ENCODE measurements at places on chromosomes 1 and 21.

DNA sequence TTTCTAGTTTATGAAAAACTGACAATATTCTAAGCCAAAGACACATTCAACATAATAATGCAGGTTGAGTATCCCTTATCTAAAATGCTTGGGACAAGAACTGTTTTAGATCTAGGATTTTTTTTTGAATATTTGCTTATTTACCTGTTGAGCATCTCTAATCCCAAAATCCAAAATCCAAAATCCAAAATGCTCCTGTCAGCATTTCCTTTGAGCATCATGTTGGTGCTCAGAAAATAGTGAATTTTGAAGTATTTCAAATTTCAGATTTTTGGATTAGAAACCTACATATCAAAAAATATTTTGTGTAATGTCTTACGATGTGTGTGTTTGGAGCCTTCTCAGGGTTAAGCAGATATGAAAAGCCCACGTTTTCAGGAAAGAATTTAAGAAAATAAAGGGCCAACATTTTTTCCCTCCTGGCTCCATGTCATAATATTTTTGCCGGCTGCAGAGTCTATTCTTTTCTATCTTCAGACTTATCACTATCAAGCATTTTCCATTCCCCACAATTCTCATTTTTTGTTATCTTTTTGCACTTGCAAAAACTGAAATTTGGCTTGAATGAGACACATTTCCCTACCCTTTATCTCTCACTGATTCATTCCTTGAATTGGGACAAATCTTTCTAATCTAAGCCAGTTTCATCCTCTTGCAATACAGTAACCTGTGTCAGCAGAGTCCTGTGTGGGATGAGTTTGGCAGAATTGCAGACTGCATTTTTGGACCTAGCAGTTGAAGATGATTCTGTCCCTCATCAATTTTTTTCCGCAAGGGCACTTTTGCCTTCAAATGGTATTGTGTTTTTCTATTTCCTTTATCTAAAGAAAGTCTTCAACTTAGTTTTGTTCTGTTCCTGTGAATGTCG is 233.9 kb downstream of the DISC1 start:
- no peak for DNase-seq

GRCh38 chr21:34886240-34887104 is 162.6 kb downstream of the RUNX1 start:
- no peak for DNase-seq

DNA sequence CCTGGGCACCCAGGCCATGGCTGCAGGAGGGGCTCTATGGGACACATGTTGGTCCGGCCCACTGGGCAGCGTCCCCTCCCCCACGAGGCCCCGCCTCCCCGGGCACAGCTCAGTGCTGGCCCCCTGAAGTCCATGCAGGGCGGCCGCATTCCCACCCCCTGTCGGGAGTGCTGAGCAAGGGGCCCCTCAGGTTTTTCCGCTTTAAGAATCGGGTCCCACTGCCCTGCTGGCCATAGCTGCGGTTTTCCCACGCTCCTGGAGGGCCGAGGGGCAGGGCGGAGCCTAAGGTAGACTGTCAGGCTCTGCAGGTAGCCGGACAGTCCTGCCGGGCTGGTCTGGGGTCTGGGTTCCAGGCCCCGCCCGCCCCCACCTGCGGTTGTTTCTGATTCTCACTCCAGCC is 43.5 kb upstream of the CCDC27 start:
- no peak for DNase-seq

DNA sequence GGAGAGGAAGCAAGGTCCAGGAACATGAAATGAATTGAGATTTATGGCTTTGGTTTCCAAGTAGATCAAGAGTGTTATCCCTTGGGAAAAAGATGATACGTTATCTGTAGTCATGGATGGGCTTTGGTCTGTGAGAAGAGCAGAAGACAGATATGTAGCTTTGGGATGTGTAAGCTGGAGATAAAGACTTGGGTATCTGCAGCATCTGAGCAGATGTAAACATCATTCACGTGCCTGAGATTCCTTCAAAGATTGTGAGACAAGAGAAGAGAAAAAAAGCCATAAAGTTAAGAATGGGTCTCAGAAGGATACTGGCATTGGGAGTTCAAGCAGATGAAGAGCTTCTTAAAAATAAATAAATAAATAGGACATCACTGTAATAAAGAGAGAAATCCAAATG is 217.8 kb downstream of the PTPRC start:
- no peak for DNase-seq

DNA sequence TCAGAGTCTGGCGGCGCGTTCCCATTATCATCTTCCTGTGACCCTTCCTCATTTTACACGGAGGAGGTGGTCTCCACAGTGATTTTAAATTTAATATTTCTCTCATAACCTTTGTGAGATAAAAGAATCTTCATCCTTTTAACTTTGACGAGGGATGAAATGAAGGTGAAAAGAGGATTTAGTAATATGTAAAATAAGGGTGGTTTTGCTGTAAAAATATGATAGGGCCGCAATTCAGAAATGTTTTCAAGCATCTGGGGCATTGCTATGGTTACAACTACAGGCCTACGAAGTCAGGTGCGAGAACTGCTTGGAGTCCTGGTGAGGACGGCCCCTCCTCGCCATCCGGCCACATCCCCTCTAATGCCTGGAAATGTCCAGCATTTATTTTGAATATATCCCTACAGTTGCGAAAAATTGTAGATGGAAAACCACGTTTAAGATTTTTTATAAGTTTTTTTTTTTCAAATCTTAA is 422 bp upstream of the RSBN1 start:
- DNase-seq = no peak
